ENCODE measurements at places on chromosomes 12 and 14.

DNA sequence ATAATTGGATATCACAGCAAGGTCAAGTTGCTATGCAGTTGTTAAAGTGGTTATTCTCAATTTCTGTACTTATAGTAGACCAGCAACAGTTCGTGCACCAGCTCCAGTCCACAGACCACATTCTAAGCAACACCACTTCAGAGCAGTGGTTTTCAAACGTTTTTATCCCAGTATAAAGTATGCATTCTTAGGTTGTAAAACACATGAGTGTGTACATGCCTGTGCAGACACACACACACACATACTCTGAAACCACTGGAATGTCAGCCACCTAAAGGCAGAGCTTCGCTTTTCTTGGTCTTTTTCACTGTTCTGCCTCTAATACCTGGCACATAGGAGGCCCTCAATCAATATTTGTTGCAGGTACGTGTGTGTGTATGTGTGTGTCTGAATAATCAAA, 22.2 kb upstream of the C12orf71 start:
- DNase-seq: no peak

- DNase-seq: no peak
Measured at GRCh38 chr12:23536293-23536692, 413.2 kb downstream of the SOX5 start.

DNA sequence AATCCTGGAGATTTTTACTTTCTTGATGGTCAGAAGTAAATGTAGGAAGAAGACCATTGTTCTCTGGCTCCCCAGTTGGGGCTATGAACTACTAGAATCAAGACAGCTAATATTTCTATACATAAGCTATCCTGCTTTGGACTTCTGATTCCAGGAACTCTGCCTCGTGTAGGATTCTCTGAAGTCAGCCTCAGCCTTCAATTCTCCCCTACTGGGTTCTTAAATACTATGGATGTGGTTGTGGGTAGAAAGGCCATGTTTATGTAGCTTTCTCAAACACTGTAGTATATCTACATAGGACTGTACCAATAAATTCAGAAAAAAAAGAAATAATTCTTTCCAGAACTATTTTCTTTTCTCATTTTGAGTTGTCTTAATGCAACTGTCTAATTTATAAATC, 302.5 kb downstream of the ITPR2 start:
- no peak for DNase-seq

GRCh38 chr14:100092832-100093231, 27.6 kb downstream of the EVL start:
- DNase-seq: no peak

DNA sequence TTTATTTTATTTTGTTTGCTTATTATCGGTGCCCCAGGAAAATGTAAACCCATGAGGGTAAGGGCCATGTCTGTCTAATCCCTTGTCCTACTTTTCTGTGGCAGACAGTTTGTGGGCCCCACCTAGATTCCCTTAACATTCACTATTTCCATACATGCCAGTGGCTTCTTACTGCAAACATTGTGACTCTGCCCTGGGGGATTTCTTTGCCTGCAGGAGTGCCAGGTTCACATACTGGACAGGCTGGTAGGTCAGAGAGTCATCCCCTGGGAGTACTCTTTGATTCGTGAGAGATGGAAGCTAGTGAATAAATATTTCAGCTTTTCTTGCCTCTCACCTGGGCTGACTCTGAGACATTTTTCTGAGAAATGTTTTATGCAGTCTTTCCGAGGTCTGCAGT, 122.8 kb upstream of the TBX5 start:
- DNase-seq: no peak
